ENCODE measurements at places on chromosomes 13 and 19. TPM values are rescaled to one million over a fixed set of nuclear protein-coding genes. Genes with fewer than 3 reads are reported as not detected.

- H3K27me3 ChIP-seq = peaks cover 5% of the 10 kb centered on the region
- H3K4me3 ChIP-seq = no peak overlapping the region
- no peak overlapping the region for H3K27ac ChIP-seq
- DNase-seq = no peak
These were observed 155.7 kb downstream of the SLC7A1 start for GRCh38 chr13:29439601-29440388.

DNA sequence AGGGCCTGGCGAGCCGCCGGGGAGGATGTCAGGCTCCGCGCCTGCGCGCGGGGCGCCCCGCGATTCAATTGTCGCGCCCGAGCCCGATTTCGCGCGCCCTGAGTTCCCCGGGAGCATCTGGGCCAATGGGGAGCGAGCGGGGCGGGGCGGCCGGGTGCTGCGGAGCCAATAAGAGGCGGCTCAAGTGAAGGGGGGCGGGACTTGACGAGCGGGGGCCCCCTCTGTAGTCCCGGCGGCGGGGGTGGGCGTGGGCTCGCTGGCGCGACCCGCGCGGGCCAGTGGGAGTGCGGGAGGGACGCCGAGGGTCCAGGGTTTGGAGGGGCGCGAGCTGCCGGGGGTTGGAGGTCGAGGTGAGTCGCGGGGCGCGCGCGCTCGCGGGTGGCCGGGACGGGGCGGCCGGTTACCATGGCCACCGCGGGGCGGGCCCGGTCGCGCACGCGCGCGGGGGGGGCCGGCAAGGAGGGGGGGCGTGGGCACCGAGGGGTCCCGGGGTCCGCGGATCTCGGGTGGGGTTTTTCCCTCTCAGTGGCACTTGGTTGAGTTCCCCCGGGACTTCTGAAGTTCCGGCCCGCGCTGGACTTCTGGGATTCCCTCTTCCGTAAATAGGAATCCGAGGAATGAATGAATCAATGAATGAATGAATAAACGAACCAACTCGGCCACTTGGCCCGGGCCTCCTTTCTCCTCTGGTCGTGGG, 744 bp downstream of the UHRF1 start:
- no peak overlapping the region for H3K27ac ChIP-seq
- peak overlapping the region; percentile 86 for H3K4me3 ChIP-seq
- peak; percentile 92 for DNase-seq
- peaks cover 6% of the 10 kb centered on the region for H3K27me3 ChIP-seq

- H3K4me3 ChIP-seq = no peak overlapping the region
- H3K4me1 ChIP-seq = peaks cover 8% of the 10 kb centered on the region
These were observed 20.3 kb downstream of the RFX1 start for GRCh38 chr19:13985771-13986347.

Gene PSG3
- total RNA-seq = not detected

Gene C13orf42
- not detected for total RNA-seq

Gene PTGER1
- total RNA-seq = 2.0 TPM

- no peak overlapping the region for H3K4me3 ChIP-seq
- H3K36me3 ChIP-seq = peaks cover under 1% of the 10 kb centered on the region
- DNase-seq = no peak
- no peaks in the 10 kb centered on the region for H3K4me1 ChIP-seq
- no peak overlapping the region for H3K27ac ChIP-seq
These were observed 458.9 kb downstream of the COG6 start for GRCh38 chr13:40114305-40114896.

DNA sequence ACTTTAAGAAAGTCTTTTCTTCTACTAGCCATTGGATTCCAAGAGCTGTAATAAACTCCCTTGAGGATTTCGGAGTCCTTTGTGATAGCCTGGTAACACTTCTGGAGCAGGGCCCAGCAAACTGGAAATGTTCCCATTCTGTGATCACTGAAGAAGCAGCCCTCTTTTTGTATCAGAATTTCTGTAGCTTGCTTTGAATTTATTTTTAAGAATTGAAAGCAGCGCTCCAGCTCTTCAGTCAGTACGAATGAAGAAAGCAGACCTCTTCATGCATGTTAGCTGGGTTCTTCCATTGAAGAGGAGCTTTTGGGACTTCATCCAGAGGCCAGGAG, 141.5 kb downstream of the AKAP11 start:
- H3K36me3 ChIP-seq = no peaks in the 10 kb centered on the region
- peaks cover 9% of the 10 kb centered on the region for H3K4me1 ChIP-seq
- no peak overlapping the region for H3K27ac ChIP-seq
- DNase-seq = no peak
- H3K27me3 ChIP-seq = peaks cover 2% of the 10 kb centered on the region

DNA sequence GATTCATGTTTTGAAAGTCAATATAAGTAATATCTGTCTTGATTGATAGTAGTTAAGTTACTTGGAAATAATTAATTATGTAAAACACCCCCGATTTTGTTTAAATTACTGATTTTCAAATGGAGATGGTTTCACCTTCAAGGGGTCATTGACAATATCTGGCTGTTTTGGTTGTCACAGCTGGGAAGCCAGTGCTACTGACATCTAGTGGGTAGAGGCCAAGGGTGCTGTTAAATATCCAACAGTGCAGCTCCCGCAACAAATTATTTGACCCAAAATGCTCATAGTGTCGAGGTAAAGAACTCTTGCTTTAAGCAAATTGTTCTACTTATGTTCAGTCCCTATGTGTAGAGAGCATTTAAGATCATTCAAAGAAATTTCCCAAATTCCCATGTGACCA, 50.6 kb upstream of the PCDH20 start:
- no peak for DNase-seq
- no peaks in the 10 kb centered on the region for H3K36me3 ChIP-seq
- no peak overlapping the region for H3K4me3 ChIP-seq

- peaks cover 2% of the 10 kb centered on the region for H3K27me3 ChIP-seq
- no peak overlapping the region for H3K4me3 ChIP-seq
- no peak overlapping the region for H3K27ac ChIP-seq
- H3K4me1 ChIP-seq = peaks cover 8% of the 10 kb centered on the region
- no peaks in the 10 kb centered on the region for H3K36me3 ChIP-seq
These were observed 17.6 kb downstream of the EMP3 start for GRCh38 chr19:48342841-48343540.

DNA sequence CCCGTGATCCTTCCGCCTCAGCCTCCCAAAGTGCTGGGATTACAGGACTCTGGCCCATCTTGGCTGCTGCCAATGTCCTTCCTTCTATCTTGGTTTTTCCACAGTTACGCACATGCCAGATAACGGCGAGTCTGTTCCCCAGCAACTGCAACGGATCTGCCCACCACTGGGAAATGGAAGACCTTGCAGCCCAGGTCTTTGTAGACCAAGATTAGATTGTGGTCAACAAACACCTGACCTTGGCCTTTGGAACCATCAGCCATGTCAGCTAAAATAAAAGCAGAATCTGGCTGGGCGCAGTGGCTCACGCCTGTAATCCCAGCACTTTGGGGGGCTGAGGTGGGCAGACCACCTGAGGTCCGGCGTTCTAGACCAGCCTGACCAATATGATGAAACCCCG, 10.4 kb upstream of the LDLR start:
- H3K36me3 ChIP-seq = peaks cover 6% of the 10 kb centered on the region
- DNase-seq = no peak
- no peaks in the 10 kb centered on the region for H3K4me1 ChIP-seq
- H3K27me3 ChIP-seq = peaks cover 11% of the 10 kb centered on the region
- no peak overlapping the region for H3K27ac ChIP-seq

DNA sequence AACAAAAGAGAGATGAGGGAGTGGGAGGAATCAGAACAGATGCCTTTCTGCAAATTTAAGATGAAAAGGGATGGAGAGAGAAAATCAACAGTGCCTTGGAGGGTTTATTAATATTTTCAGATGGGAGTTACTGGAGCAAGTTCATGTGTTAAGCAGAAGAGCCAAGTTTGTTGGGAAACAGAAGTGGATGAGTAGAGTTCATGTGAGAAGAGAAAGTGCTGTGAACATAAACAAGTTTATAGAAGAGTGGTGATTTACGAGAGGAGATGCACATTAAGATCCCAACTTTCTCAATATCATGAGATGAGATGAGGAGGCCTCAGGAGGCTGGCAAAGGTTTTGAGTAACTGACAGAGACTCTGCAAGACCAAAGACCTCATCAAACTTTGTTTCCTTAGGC, 274.1 kb upstream of the HTR2A start:
- H3K4me3 ChIP-seq = no peak overlapping the region
- no peak overlapping the region for H3K27ac ChIP-seq
- no peaks in the 10 kb centered on the region for H3K27me3 ChIP-seq
- no peaks in the 10 kb centered on the region for H3K4me1 ChIP-seq
- no peaks in the 10 kb centered on the region for H3K36me3 ChIP-seq

Gene ASPDH
- total RNA-seq = not detected

DNA sequence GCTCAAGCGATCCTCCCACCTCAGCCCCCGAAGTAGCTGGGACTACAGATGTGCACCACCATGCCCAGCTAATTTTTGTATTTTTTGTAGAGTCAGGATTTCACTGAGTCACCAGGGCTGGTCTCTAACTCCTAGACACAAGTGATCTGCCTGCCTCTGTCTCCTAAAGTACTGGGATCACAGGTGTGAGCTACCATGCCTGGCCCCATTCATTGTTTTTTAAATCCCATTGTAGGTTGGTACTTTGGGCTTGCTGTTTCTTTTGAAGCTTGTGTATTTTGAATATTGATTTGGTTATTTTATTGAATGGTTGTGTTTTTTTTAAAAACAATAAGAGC, 26.7 kb downstream of the ZMYM2 start:
- no peak overlapping the region for H3K4me3 ChIP-seq
- no peaks in the 10 kb centered on the region for H3K36me3 ChIP-seq
- H3K4me1 ChIP-seq = peaks cover 9% of the 10 kb centered on the region
- H3K27ac ChIP-seq = no peak overlapping the region
- DNase-seq = no peak

DNA sequence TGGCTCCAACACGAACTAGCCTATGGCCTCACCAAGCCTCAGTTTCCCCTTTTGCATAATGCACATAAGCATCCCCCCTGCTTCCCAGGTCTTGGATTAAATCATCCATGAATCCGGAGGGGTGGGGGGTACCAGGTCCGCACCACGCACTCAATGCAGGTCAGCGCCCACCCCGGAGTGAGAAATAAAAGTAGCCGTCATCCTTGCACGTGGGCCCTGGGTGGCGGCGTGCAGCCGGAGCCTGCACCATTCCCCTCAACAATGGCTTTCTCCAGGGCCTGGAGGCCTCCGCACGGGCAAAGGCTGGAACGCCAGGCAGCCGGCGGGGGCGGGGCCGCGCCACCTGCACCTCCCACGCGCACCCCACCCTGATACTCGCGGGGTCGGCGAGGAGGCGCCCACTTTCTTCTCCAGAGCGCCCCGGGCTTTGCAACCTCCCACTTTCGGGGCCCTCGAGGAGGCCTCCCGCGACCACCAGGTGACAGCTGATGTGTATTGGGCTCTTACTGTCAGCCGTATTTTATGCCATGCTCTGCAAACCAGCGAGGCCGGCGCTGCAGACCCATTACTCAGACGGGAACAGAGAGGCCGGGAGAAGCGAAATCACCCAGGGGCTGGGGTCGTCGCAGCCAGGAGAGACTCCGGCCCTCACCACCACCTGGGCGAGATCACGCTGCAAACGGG, 767 bp upstream of the GADD45B start:
- peaks cover 23% of the 10 kb centered on the region for H3K27me3 ChIP-seq
- no peaks in the 10 kb centered on the region for H3K36me3 ChIP-seq
- peak overlapping the region; percentile 65 for H3K4me3 ChIP-seq
- H3K27ac ChIP-seq = no peak overlapping the region
- H3K4me1 ChIP-seq = peaks cover 3% of the 10 kb centered on the region
- DNase-seq = no peak

GRCh38 chr19:6800991-6801484, 28.5 kb downstream of the VAV1 start:
- H3K4me3 ChIP-seq = peak overlapping the region; percentile 34
- no peak for DNase-seq
- no peaks in the 10 kb centered on the region for H3K27me3 ChIP-seq
- H3K27ac ChIP-seq = no peak overlapping the region
- no peaks in the 10 kb centered on the region for H3K36me3 ChIP-seq
- no peaks in the 10 kb centered on the region for H3K4me1 ChIP-seq

Gene FAM124A
- 3.7 TPM for total RNA-seq

DNA sequence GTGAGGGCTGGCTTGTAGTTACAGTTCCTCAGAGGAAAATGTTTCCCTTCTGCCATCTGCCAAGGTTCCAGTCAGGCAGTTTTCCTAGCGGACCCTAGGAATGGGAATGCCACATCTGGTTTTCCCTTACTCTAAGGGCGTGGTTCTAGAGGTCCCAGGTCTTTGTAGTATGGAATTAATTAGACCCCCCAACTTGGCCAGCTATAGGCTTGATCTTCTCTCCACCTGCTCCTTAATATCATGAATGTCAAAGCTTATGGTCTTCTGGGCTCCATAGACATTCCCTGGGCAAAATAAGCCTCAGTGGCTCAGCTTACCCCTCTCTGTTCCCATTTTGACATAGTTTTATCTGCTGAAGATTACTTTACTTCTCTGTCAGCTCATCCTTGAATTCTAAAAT, 70.0 kb downstream of the ZNF568 start:
- no peak for DNase-seq
- no peaks in the 10 kb centered on the region for H3K36me3 ChIP-seq
- no peaks in the 10 kb centered on the region for H3K27me3 ChIP-seq

DNA sequence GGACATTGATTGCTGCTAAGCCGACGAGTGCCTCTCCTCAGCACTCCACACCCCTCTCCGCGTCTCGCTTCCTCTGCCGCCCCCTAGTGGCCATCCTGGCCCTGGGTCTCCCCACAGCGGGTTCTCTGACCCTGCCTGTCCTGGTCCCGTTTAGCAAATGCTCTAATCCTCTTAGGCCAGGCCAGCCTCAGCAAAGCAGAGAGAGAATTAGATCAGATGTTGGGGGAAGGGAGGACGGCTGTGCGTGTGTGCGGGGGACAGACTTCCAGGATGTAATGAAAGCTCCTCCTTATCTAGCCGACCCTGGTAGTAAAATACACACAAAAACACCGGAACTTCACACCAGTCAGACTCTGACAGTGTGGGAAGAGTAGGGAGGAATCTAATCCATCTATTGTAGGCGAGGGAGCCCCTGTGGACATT, 4.5 kb downstream of the TPRX2 start:
- peak; percentile 98 for DNase-seq
- H3K4me3 ChIP-seq = peak overlapping the region; percentile 20
- H3K27ac ChIP-seq = peak overlapping the region; percentile 90

GRCh38 chr13:23655321-23655720, 85.1 kb downstream of the TNFRSF19 start:
- H3K27me3 ChIP-seq = peaks cover 23% of the 10 kb centered on the region
- no peak overlapping the region for H3K27ac ChIP-seq
- H3K4me1 ChIP-seq = peaks cover 55% of the 10 kb centered on the region
- no peak overlapping the region for H3K4me3 ChIP-seq
- no peak for DNase-seq

DNA sequence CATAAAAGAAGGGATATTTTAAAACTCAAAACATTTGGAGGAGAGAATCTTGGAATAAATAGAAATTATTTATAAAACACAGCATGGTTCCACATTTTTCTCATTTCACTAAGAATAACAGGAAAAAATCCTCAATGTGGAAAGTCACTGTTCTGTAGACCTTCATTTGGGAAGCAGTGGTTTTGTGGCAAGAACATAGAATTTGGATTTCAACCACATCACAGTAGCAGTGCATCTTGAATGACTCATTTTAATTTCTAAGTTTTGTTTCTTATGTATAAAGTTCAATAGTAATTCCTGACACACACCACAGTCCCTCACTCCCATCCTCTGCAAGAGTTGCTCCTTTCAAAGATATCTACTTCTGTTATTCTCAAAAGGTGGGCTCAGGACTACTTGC, 264.0 kb downstream of the ENOX1 start:
- no peak overlapping the region for H3K27ac ChIP-seq
- H3K4me3 ChIP-seq = no peak overlapping the region
- H3K4me1 ChIP-seq = no peaks in the 10 kb centered on the region
